Stimulated activated CD4-positive, alpha-beta T cell treated with anti-CD3 and anti-CD28 coated beads, Interleukin-1b, Interleukin-23, amount 100 ng/mL, for 1 hour (primary cell): ENCODE measurements at places on chromosomes 4 and X.

DNA sequence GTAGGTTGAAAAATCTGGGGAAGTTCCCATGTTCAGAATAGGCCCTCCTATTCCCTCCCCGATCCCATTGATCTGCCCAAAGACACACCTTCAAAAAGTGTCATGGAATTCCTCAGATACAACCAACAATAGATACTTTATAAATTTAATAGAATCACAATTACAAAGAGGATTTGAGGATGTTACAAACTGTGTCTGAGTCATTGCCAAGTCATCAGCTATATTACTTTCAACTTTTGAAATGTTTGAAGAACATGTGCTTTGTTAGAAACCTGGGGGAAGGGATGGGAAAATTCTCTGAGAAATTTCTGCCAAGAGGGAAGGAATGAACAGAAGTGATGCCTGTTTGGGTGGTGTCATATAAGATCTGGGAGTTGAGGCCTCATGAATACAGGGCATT, 46.7 kb downstream of the KCNIP4 start:
- DNase-seq: no peak

GRCh38 chrX:125295337-125295736, 24.3 kb upstream of the TEX13C start:
- no peak for DNase-seq

GRCh38 chr4:8289956-8290700, 20.6 kb downstream of the HTRA3 start:
- no peak for DNase-seq

DNA sequence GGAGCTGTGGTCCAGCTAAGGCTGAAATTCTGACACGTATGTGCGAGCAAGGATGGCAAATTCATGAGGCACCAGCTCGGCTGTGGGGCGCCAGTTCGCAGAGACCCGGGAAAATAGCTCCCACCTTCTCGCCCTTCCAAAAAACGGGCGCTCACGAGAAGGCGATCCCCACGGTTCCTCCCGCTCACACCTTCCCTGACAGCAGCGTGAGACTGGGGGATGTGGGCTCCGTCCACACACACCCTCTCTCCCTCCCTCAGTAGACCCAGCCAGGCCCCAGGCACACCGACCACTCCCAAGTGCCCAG, 584 bp downstream of the GPC3 start:
- DNase-seq: no peak

- no peak for DNase-seq
These were observed 25.6 kb upstream of the MSMO1 start for GRCh38 chr4:165301833-165302232.

DNA sequence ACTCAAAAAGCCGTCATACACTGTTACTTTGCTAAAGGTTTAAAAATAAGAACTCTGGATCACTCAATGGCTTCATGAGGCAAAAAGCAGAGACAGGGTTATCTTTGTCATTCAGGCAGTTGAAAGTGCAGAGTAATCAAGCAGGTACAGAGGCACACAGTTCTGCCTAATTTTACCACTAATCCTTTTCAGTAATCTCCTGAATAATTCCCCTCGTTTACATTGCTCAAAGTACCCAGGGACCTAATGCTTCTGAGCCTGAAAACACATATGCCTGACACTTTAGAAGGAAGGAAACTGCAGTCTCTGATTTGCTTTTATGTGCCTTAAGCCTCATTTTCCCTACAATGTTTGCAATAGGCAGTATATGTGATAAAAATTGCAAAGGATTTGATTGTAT, 71.4 kb upstream of the TRAM1L1 start:
- no peak for DNase-seq

DNA sequence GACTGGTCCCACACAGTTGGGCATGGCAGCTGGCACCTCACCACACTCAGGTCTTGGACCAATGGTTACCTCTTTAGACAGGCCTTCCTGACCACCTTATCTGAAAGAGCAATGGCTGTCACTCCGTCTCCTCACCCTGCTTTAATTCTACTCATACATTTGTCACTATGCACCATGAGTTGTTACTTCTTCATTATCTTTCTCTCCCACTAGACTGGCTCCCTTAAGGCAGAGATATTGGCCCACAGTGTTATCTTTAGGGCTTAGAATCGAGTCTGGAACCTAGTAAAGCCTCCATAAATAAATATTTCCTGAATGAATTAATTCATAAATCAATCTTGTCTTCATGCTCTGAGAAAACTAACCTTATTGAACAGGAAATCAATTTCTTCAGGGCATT, 46.6 kb downstream of the DCHS2 start:
- no peak for DNase-seq

DNA sequence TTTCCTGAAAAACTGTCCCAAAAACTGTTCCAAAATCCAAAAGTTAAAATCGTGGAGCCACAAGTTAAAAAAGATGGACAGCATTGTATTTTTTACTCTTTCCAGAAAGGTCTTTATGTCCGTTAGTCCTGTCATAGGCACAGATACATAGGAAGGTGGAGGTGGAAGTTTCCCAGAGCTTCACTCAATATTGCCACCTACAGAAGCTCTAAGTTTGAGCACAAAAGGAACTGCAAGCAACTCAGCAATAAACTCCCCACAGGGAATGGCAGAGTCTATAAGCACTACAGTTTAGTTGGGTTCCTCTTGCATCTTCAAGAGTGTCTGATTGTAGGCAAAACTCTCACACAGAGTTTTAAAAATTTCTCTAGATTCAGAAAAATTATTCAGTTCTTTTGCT, 22.0 kb upstream of the UGT2B4 start:
- DNase-seq: no peak

DNA sequence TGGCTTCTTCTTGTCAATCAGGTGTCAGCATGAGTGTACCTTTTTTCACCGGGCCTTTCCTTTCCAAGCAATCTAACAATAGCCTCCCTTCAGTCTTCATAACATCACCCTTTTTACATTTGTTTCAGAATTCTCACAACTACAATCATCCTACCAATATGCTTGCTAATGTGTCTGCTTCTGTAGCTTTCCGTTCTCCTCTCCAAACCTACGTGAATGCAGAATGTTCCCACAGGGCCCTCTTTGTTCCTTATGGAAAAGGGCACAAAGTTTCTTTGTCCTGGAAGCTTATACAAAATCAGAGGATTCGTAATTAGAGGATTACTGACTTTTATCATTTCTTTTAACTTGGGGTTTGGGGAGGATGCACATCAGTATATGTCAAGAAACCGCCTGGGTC, 461.8 kb downstream of the CENPC start:
- no peak for DNase-seq

DNA sequence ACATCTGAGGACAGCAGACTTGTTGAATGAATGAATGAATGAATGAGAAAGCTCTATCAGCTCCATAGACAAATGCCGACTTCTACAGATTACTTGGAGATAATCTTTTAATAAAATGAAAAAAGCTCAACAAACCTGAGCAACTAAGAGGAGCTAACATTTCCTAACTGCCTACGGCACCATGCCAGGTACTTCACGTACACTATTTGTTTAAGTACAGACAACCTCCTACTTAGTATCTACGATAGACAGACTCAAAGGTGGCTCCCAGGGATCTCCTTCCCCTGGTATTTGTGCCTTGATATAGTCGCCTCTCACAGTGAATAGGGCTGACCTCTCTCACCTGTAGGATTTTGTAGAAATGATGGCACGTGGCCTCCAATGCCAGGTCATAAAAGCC, 412.2 kb upstream of the FAT1 start:
- no peak for DNase-seq

DNA sequence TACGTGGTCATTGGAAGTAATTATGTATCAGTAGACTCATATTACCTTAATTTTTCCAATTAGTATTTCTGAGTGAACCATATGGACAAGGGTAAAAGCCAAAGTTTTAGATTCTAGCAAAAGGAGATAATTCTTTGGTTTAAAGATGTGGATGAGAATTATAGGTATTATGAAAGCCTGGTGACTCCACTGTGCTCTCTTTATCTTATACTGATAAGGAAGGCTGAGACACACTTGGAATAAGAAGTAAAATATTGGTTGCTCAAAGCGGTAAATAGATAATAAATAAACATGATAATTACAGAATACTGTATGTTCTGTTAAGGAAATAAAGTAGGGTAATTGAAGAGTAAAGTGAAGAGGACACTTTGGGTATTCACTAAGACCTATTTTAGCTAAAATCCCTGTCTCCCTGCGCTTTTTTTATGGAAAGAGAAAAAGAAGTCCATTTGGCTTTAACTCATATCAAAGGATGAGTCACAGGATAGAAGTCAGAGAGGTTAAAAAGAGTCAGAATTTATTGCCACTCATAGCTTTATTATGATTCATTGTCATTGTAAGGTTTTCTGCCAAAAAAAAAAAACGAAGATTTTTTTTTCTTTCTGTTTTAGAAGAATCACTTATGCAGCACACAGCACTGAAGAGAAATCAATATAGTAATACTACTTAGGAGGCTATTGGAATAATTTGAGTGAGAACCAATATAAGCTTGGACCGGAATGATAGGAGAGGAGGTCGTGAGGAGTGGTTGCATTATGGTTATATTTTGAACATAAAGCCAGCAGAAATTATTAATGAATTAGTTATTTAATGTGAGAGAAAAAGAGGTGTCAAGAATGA, 2463.1 kb downstream of the ARAP2 start:
- no peak for DNase-seq

GRCh38 chr4:85268961-85269360, 206.0 kb upstream of the ARHGAP24 start:
- DNase-seq: no peak

DNA sequence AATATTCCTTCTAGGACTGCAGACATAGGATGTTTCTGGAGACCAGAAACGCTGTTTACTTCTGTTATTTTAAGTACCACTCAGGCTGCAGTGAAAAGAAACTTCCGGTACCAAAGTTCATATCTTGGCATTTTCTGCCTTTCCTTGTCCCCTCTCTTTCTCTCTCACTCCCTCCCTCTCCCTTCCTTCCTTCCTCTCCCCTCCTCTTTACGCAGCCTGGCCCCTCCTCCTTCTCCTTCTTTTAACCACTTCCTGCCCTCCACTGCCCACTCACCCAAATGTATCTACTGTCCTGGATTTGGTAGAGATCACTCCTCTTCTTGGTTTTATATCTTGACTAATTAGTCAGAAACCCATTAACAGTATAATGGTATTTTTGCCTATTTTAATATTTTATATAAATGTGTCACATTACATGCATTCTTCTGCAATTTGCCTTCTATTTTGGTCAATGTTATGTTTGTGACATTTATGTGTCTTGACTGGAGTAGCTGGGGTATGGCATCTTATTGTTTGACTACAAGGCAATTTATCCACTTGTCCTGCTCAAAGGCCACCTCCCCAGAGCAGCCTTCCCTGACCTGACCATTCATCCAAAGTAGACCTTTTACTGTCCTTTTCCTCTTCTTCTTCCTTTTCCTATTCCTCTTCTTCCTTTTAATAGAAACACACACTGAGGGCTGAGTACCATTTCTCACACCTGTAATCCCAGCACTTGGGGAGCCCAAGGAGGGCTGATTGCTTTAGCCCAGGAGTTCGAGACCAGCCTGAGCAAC, 56.9 kb downstream of the BCOR start:
- DNase-seq: no peak

GRCh38 chr4:154254999-154255398, 236.6 kb downstream of the DCHS2 start:
- DNase-seq: no peak

- no peak for DNase-seq
These were observed 6.0 kb downstream of the P2RY4 start for GRCh38 chrX:70254063-70254400.

DNA sequence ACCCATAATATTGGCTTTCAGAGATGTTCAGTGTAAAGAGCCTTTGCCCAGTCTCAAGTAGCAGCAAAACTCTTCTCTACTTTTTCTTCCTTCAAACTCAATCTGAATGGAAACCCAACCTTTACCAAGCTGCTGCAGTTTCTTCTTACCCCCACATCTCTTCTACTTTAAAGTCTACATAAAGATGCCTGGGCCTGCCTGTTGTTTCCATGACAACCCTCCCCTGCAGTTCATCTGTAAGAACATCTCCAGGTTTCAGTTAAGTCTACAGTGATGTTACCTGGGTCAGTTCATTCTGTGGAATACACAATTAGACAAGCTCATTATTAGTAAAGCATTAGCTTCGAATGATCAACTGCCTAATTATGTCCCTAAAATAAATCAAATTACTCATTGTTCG, 81.4 kb downstream of the SPANXN3 start:
- no peak for DNase-seq

DNA sequence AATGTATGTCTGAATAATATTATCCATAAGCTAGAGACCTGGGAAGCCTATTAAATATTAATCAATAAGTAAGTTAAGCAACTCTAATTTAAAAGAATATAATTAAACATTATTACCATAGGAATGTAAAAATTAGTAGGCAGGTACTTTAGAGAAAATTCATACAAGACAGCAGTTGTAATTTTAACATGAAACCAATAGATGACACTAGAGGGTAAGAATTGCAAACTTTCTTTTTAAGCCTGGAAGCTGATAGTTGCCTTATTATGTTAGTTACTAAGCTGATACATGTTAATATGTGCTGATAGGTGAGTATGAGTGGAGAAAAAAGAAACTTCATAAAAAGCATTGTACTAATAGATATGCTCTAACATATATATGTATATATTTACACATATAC, 1157.4 kb downstream of the FAM133A start:
- DNase-seq: no peak

GRCh38 chrX:10525381-10526120, 94.8 kb downstream of the MID1 start:
- no peak for DNase-seq

- DNase-seq: no peak
These were observed 345.4 kb upstream of the GATB start for GRCh38 chr4:152106113-152106763.

DNA sequence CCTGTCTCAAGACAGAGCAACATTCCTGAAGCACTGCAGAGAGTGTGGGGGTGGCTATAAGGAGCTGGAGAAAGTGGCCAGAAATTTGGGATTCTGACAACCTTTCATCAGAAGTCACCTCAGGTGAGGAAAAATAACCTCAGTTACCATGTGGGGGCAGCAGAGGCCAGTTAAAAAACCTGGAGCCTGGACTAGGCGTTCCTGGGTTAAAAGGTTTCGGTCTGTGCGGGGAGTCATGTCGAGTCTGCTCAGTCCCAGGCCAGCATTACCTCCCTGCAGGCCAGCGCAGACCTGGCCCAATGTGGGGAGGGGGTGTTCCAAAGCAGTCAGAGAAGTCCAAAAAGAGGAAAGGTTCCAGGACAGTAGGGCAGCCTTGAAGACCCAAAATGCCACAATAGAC, 10.9 kb upstream of the NALF2 start:
- no peak for DNase-seq

- no peak for DNase-seq
These were observed 2.0 kb downstream of the TRAPPC2 start for GRCh38 chrX:13732246-13733067.

DNA sequence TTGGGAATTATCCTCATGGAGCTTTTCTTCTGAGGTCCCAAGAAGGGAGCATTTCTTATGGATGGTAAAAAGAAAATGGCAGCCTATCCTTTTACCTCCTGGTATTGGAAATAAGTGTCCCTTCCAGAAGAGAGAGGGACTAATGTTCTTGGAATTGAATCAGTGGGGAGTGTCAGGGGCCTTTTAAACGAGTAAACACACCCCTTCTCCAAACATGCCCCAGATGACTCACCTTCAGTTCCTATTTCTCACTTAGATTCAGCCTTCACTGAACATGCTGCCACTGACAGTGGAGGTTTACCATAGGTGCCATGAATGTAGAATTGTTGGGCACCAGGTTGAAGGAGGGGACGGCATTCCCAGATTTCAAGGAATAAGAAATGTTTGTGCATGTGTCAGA, 19.0 kb downstream of the MAGEC2 start:
- DNase-seq: no peak
